ENCODE measurements at places on chromosomes 16 and 17. TPM values are rescaled to one million over a fixed set of nuclear protein-coding genes. Genes with fewer than 3 reads are reported as not detected.
A peak's percentile ranks its signal among the peaks of the same experiment; 100 is the strongest.

- no peak for DNase-seq
Measured at GRCh38 chr17:39601758-39602532, 5.8 kb downstream of the NEUROD2 start.

- DNase-seq: peak; percentile 46
Measured at GRCh38 chr17:82227629-82228277, 1.1 kb upstream of the SLC16A3 start.

DNA sequence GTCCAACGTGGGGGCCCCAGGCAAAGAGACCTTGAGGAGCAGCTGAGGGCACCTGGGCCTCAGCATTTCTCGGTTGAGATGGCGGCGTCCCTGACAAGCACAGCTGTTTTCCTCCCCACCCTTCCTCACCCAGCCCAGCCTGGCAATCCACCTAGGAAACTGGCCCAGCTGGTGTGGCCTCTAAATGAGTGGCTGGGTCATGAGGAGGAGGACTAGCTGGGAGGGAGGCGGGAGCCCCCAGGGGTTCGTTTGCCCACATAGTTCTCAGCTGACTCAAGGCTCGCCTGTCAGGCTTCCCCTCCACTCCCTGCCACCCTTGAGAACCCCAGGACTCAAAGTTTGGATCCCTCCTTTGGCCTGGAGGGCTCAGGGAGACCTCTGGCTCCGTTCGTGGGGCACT is 5.9 kb downstream of the RNF222 start:
- no peak for DNase-seq

DNA sequence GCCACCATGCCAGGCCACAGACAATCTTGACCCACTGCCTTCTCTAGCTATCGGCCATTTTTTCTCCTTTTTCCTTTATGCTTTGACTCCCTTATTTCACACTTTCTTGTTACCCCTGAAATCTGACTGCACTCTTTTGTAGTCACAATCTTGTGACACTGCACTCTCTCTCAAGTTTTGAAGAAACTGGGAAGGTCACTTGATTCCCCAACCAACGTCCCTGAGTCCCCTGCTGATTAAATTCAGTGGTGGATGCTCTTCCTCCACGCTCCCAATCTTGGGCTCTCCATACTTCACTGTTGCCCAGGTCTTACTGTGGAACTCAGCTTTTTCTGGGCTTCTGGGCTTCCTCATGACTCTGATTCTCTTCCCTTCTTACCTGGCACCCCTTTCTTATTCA is 33.9 kb downstream of the PECAM1 start:
- DNase-seq: no peak

DNA sequence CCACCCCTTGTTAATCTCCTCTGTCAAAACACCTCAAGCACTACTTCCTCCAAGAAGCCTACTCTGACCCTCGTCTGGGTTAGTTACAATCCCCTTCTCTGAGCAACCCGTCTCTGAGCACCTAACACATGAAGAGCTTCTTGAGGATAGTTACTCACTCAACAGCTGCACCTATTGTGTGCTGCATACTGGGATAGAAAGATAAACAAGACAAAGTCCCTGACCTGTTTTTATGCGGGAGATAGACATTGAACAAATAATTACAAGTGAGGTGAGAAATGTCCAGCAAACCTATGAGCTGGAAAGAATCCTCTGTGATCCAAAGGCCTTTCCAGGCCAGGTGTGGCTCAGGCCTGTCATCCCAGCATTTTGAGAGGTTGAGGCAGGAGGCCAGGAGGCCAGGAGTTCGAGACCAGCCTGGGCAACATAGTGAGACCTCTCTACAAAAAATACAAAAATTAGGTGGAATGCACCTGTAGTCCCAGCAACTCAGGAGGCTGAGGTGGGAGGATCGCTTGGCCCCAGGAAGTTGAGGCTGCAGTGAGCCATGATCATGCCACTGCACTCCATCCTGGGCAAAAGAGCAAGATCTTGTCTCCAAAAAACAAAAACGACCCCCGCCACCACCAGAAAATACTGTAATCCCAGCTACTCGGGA is 5.5 kb upstream of the ZNF771 start:
- DNase-seq: no peak

- no peak for DNase-seq
Measured at GRCh38 chr17:56434610-56435009, 158.9 kb upstream of the NOG start.

- DNase-seq: no peak
Measured at GRCh38 chr16:55815320-55815719, 17.6 kb downstream of the CES1 start.

DNA sequence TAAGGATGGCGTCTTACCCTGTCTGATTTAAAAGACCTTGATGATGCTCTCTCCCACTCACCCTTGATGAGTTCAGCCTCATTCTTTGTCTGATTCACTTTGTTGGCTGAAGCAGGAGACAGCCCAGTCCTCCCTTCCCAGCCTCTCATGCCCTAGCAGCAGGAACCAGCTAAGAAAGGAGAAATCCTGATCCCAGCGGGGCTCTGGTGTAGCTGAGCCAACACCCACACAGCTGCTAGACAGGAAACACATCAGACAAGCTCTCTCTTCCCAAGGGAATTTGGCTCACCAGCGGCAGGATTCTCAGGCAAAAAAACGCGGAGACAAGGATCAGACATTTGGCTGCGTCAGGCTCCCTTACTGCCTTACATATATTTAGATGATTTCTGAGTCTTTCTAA is 211.5 kb downstream of the CDH11 start:
- DNase-seq: no peak

- no peak for DNase-seq
Measured at GRCh38 chr16:65917466-65917865, 449.0 kb upstream of the CDH5 start.

GRCh38 chr17:76681222-76682137 is 29.3 kb downstream of the MXRA7 start:
- DNase-seq: peak; percentile 79

DNA sequence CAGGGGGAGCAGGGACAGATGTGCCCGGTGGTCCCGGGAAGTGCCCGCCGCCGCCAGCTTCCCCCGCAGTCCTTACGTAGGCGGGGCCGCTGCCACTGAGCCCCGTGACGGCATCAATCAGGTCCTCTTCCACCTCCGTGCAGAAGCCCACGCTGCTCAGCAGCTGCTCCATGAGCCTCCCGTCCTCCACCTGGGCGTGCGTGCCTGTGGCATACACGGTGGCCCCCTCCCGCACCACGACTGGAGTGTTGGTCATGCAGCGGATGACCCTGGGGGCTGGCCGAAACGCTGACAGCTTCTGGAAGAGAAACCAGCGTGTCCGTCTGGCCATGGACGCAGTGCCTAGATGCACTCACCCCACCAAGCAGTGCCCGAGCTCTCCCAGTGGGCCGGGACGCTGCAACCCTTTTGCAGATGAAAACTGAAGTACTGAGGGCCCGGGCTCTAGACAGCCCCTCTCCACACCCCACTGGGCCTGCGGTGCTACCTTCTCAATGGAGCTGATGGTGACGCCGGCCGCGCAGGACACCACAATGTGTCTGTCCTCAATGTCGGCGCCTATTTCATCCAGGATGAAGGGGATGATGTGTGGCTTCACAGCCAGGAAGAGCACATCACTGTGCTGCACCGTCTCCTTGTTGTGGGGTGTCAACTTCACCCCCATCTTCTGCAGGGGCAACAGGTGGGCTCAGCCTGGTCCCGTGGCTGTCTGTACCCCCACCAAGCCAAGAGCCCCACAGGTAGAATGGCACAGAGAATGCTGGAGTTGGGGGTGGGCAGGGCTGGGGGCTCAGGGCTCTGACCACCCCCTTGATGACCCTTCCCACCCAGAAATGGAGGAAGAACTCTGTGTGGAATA is 2.0 kb downstream of the PYCR1 start:
- no peak for DNase-seq

- no peak for DNase-seq
Measured at GRCh38 chr17:15659236-15659635, 24.9 kb downstream of the TRIM16 start.

DNA sequence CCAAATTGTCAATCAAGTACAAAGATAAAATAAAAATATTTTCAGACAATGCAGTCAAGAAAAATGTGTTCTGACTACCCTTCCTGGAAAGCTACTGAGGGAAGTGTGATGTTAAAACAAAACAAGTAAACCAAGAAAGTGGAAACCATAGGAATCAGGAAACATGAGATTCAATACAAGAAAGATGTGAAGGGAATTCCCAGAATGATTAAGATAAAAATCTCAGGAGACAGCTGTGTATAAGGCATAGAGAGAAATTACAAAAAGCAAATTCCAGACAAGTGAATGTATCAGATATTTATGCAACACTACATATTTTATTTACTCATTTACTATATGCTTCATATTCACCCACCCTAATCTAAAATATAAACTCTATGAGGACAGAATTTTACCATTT is 32.2 kb downstream of the TRIM37 start:
- DNase-seq: no peak

DNA sequence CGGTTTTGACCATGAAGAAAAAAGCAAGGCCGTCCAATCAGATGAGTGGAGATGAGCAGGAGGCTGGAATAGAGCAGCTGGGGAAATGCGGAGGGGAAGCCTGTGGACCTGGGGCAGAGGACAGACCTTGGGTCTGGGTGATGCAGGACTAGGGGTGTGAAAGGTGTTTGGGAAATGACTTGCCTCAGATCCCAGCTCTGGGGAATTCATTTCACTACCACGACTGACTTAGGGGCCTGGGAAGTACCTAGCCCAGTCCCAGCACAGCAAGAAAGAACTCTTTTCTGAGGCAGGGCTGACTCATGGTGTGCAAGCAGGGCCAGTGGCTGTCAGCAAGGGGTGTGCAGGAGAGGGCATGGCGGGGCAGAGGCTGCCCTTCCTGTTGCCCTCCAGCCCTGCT is 14.8 kb downstream of the DNAI2 start:
- no peak for DNase-seq

DNA sequence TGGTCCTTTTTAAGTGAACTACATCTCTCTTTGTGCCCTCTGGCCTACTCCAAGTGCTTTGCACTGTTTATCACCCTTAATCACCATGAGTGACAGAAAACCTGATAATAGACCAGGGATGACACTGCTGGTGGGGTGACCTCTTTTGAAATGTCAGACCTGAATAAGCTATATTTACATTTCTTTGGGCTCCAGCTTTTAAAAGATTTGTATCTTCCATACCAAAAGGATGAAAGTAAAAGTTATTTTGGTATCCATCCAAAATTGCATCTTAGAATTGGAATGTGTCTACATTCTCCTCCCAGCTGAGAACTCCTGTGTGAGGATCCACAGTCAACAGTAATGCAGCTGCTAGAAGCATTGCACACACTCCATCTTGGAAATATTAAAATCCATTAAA is 370.0 kb downstream of the CDH11 start:
- no peak for DNase-seq

DNA sequence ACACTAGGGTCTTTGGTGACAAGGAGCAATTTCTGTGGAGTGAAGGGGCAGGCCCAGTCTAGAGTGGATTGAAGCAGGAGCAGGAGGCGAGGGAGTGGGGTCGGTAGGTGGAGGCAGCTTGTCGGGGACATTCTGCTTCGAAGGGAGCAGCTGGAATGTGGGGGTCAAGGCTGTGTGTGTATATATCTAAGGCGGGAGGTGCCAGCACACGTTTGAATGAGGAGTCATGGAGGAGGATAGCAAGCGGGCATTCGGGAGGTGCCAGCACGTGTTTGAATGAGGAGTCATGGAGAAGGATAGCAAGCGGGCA is 17.7 kb downstream of the NT5M start:
- DNase-seq: no peak

GRCh38 chr16:81277541-81278080 is 37.2 kb upstream of the GAN start:
- peak; percentile 82 for DNase-seq

DNA sequence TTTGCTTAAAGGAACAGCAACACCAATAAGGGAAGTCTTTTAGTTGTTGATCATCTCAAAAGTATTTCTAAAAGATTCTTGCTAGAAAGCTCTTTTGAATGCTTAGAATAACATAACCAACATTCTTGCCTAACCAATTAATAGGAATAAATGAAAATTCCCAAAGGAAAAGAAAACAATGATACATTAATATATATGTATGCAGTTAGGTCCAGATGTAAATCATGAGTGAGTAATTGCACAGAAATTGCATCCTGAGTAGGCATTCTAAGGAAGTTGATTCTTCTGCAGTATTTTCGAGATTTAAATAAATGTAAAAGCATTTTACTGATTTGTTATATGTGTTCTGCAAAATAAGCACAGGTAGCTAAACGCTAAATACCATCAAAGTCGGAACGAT is 22.1 kb downstream of the COX10 start:
- no peak for DNase-seq

GRCh38 chr17:55903028-55903690 is 152.3 kb downstream of the PCTP start:
- DNase-seq: no peak

GRCh38 chr17:72816406-72816805 is 276.1 kb downstream of the SLC39A11 start:
- no peak for DNase-seq

GRCh38 chr16:65309354-65309753 is 187.5 kb upstream of the CDH11 start:
- no peak for DNase-seq

GRCh38 chr16:46971271-46971670 is 2.2 kb downstream of the DNAJA2 start:
- no peak for DNase-seq

- DNase-seq: no peak
Measured at GRCh38 chr16:68447653-68448359, 502 bp downstream of the SMPD3 start.

GRCh38 chr17:70552230-70552981 is 383.1 kb downstream of the KCNJ2 start:
- DNase-seq: no peak

- no peak for DNase-seq
Measured at GRCh38 chr17:18364166-18364565, 816 bp upstream of the SHMT1 start.

DNA sequence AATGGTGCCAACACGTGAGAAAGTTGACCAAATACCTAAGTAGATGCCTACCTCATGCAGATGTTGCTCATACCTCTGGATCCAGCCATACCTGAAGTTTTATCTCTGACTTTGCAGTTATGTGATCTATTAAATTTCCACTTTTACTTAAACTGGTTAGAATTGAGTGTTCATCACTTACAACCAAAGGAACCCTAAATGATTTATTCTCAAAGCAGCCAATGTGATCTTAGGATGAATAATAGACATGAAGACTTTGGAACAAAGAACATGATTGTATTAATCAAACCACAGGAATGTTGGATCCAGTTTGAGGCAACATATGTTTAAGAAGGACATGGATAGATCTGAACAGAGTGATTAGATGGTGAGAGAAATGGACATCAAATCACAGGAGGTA is 68.7 kb downstream of the IRX6 start:
- no peak for DNase-seq

- no peak for DNase-seq
Measured at GRCh38 chr17:81165246-81166032, at the start of gene PVALEF. TSS of gene PVALEF (plus strand) at chr17:81165507. CDS start at chr17:81181227, 15,720 bp downstream.

Gene ATP1B2
- 10.0 TPM for total RNA-seq

Gene MYO15A
- 1.8 TPM for total RNA-seq

Gene C16orf54
- total RNA-seq: 1.6 TPM

Gene SLC25A11
- 62.0 TPM for total RNA-seq

Gene SLFN12
- 15.5 TPM for total RNA-seq

Gene SLC43A2
- total RNA-seq: 30.9 TPM

Gene USP7
- total RNA-seq: 143 TPM

Gene PLSCR3
- 43.0 TPM for total RNA-seq

Gene KRT33B
- not detected for total RNA-seq

Gene KRT222
- 3.6 TPM for total RNA-seq

Data from ureter (tissue), 1 donor.